ENCODE measurements at places on chromosomes 5 and 9.

- no peak for DNase-seq
Observed at GRCh38 chr5:6506611-6507010, 58.0 kb downstream of the UBE2QL1 start.

- DNase-seq = no peak
Observed at GRCh38 chr5:132687995-132688394, 14.2 kb downstream of the IL4 start.

GRCh38 chr5:42720251-42720650, 36.4 kb upstream of the CCDC152 start:
- DNase-seq = no peak

DNA sequence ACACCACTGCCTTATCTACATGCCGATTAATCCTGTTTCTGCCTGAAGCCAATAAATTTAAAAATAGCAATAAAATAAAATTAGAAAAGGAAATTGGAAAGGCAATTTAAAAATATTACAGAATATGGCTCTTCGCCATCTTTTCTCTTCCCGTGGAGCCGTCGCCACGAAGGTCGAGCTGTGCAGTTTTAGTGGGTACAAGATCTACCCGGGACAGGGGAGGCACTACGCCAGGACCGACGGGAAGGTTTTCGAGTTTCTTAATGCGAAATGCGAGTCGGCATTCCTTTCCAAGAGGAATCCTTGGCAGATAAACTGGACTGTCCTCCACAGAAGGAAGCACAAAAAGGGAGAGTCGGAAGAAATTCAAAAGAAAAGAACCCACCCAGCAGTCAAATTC, 41.7 kb upstream of the SMC5 start:
- DNase-seq = no peak

DNA sequence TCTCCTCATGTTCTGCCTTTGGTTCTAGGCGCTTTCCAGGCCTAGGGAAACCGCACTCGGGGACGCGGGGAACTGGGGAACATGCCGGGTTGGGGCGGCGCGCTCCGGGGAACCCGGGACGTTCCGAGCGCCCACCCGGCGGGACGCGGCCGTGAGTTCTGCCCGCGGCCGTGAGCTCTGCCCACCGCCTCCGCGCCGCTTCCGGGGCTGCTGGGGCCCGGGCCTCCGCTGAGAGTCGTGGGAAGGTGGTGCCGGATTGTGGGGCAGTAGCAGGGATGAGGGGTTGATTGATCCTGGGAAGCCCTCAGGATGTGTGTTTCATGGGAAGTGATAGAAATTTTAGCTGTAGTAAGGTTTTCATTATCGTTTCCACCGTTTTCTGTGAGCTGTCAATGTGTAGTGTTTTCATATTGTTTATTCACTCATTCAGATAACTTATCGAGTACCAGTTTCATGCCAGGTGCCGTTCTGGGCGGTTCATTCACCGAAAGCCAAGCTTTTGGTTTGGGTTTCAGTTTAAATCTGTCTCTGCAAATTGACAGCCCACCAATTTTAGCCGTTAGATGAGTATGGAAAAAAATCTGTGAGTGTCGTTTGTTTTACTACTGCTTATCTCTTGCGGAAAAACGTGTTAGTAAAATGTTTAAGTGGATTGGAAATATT, 657 bp downstream of the MTRR start:
- no peak for DNase-seq

DNA sequence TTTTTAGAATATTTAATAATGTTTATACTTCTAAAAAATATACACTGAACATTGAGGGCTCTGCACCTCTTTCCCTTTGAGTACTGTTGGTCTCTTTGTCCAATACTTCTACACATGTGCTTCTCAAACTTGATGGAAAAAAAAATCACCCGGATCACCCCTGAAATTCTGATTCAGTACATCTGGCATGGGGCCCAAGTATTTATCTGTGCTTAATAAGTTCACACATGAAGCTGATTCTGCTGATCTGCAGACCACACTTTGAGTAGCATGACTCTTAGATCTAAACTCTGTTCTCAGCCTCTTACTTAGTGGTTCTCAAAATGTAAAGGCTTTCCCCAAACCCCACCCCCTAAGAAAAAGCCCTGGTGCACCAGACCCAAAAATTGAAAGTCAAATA, 12.0 kb downstream of the RUSC2 start:
- DNase-seq = no peak

DNA sequence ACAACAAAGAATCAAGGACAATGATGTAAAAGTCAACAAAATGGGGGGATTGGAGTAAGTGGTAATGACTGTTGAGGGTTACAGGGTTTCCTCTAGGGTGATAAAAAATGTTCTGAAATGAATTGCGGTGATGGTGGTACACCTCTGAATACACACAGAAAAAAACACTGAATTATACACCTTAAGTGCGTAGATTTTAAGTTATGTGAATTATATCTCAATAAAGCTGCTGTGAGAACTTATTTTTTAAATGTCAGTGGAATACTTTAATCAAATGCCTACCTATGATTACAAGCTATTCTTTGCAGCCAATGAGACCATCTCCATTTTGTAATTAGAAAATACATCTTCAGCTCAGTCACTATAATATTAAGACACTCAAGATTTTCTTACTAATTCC, 53.5 kb downstream of the ZNF608 start:
- DNase-seq = no peak

DNA sequence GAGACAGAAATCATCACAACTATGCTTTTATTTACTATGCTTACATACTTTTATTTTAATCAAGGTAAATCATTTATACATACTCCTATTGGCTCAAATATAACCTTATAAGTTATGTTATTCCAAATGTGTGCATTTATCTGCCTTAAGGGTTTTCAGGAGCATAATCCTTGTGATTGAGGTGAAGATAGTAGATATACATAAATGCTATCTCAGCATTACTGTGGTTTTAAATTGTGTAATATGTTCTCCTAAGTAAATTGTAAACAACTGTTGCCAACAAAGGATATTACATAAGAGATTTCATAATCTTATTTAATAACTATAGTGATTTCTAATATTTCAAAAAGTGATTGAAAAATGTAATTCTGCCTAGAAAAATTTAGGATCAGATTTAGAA, 1374.8 kb upstream of the DMAC1 start:
- DNase-seq = no peak

GRCh38 chr5:79971156-79971555, 19.9 kb downstream of the MTX3 start:
- peak; percentile 47 for DNase-seq

DNA sequence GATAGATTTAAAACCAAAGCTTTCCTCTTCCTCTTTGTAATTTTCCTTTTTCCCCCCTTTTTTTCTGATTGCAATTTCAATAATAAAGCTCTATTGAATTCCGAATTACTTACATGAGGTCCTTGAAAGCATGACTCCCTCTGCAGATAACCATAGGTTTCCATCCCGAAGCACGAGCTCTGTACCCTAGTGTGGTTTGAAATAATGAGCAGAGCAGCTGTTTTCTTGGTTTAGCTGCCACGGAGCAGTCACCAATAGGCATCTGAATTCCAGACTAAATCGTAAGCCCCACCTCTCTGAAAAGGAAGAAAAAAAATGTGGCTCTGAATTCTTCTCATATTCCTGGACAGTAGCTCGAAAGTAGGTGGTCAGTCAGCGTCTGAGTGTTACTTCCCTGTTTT, 18.5 kb upstream of the GNE start:
- peak; percentile 14 for DNase-seq

- no peak for DNase-seq
Observed at GRCh38 chr9:34638138-34638445, 505 bp upstream of the SIGMAR1 start.

DNA sequence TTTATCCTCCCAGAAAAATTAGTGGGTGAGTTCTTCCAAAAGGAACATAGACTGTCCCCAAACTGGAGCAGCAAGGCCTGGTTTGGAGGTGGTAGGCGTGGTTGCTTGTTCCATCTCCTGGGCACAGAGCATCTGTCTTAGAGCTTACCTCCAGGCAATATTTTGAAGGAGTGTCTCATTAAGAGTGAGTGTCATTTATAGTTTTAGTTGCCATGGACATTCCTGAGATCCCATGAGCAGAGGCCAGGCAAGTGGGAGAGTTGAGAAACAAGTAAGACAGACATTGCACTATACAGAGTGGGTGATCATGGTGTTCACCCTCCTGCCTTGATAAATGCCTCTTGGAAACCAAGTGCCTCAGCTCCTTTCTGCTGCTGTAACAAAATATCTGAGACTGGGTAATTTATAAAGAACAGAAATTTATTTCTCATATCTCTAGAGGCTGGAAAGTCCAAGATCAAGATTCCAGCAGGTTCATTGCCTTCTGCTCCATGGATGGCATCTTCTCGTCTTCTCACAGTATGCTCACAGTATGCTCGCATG, 68.5 kb downstream of the KIAA1958 start:
- DNase-seq = no peak

DNA sequence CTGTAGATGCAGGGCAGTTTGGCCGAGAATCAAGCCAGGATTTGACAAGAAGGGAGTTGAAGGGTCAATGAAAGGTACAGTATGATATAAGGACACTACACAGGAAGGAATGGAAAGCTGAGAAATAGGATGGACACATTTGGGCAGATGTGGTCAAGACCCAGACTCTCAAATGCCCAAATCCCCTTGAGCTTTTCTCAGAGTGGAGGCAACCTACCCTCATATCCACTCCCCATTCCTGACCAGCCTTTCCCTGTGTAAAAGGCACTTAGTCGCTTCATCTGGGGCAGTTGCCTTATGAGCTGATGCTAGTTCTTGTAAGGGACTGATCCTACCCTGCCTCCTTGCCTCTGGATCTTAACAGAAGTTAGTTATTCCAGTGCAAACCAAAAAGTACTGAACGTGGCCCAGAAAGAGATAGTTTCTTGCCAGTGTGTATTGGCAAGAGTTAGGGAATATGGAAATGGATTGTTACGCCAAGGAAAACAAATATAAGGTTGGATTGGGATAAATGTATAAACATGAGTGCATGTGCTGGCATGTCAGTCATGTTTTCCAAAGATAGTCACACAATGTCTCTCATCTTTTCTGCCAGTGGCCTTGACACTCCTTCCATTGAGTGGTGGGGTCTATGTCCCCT, 4.1 kb upstream of the MCCC2 start:
- no peak for DNase-seq

DNA sequence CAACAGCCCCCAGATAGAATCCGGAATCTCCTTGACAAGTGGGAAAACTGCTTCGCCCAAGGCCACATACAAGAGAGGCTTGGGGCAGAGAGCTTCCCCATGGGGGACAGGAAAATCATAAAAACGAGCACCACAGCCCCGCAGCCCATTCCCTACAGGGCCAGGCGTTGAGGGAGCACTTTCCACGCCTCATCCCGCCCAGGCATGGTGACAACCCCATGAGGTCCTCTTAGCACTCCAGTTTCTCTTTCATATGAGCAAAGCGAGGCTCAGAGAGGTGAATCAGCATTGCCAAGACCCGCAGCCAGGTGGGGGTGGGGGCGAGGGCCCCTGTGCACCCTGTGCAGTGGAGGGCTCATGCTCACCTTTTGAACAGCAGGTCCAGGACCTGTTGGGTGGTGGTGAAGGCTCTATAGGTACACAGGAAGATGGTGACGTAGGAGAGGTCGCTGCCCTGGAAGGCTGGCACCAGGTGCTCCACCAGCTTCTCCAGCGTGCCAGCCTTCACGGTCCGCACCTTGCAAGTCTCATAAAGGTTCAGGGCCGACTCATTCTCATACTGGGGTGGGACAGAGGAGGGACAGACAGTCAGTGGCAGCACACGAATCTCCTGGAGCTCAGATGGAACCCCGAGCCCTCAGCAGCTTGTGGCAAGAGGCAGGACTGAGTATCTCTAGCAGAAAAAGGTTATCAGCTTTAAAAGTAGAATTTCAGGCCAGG, 10.9 kb downstream of the RALGDS start:
- no peak for DNase-seq
